ENCODE measurements at places on chromosomes 7 and 10.

GRCh38 chr10:128046953-128047290, 79.3 kb downstream of the MKI67 start:
- no peak for DNase-seq

GRCh38 chr10:132010483-132010882, 28.8 kb upstream of the BNIP3 start:
- DNase-seq: no peak

- no peak for DNase-seq
Observed at GRCh38 chr10:106980495-106981451, 183.7 kb downstream of the SORCS1 start.

DNA sequence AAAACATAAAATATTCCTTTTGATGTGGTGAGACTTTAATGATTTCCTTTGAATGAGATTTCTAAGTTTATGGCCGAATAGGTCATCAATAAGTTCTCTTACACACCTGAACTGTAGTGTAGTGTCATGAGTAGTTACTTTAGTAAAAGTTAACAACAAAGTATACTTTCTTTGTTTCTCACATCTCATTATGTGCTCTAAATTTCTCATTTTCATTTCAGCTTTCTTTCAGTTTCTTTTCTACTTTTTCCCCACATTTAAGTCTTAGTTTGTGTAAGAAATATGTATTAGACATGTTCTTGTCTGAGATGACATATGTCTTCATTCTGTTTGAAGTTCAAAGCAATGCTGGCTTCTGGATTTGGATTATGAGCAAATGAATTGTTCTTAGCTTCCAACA, 348.1 kb downstream of the ANKRD7 start:
- no peak for DNase-seq

GRCh38 chr7:24732646-24733413, 24.4 kb downstream of the GSDME start:
- no peak for DNase-seq

GRCh38 chr7:96157856-96158255, 164.0 kb downstream of the SLC25A13 start:
- no peak for DNase-seq

- no peak for DNase-seq
Observed at GRCh38 chr7:66558201-66558641, 70.5 kb upstream of the KCTD7 start.

DNA sequence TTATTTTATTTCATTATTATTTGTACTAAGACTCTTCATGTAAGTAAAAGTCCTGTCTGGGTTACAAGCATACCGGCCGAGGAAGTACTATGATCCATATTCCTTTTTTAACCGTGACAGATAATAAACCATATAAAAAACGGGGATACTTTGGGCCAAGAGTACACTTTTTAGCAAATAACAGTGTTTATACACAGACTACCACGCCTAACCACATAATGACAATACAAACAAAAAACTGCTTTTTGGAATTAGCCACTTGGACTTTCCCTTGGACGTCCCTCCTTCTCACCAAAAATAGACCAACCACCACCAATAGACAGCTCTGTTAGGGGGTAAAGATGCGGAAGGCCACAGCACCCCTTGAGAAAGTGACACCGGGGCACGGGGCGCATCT, 800 bp downstream of the MINDY3 start:
- DNase-seq: no peak

DNA sequence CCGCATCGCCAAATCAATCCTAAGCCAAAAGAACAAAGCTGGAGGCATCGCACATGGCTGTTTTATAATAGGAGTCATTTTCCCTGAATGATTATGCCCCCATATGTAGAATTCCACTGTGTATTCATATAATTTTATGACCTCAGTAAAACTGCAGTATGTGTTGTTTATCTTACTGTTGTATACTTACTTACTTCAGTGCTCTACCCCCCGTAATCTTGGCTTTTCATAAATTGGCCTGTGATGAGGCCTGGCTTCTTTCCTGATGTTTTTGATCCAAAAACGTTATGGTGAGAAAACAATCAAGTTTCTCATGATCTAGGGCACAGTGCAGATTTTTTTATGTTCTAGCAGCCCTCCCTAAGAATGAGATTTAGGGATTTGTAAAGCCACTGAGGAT, 306.4 kb upstream of the FZD1 start:
- no peak for DNase-seq

DNA sequence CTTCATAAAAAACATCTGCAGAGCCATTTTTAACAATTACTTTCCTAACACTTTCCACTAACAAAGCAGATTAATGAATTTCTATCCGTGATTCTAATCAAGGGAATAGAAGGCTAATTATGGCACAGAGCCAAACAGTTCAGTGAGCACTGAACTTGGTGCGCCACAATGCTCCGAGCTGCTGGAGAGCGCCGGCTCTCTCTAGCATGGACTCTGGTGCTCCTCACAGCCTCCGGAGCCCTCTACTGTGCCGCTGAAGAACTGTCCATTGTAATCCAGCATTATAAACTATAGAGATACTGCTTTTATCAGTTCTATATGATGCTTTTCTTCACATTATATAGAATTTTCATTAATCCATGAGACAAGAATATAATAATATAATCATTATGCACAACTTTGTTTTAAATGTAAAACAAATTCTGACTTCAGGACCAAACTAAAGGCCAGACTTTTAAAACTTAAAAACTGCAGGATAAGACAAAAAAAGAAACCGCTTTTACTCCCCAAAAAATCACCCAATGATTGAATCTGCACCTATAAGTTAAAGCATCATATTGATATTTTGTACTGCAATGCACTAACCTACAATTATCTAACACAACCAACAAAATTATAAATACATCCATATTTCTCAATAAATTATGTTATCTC, 123.6 kb downstream of the RNF32 start:
- no peak for DNase-seq

DNA sequence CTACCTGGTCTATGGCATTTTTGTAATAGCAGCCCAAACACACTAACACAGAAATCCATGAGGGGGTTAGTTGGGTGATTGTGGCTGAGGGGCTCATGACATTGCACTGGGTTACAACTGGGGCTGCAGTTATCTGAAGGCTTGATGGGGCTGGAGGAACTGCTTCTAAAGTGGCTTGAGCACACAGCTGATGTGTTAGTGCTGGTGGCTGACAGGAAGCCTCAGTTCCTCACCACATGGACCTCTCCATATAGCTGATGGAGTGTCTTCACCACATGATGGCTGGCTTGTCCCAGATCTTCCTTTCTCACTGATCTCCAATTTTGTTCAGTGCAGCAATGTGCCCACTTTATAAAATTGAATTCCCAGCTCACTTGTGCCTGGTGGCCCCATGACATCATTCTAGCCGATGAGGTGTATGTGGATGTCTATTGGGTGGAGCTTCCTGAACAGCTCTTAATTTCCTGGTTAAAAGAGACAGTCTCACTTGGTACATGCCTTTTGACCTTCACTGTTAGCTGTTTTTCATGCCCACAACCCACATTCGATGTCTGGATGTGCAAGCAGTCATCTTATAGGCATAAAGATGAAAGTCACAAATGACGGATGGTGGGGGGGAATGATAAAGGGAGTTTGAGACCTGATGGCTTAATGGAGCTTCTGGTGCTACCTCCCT, 166.9 kb upstream of the BMPER start:
- DNase-seq: no peak

DNA sequence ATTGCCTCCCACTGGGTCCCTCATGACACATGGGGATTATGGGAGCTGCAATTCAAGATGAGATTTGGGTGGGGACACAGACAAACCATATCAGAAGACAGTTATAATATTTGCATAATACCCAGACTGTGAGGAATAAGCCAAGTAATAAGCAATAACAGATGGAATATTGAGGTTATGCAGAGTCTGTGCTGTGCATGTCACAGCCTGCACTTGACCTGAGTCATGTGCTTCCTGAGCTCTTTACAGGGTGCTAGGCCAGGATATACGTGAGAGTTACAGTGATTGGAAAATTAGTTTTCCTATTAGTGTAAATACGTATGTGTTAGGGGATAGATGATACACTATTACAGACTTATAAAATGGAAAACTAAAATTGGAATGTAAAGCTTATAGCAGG, 288.7 kb downstream of the SDK1 start:
- DNase-seq: no peak

- DNase-seq: no peak
Observed at GRCh38 chr7:115516341-115516740, 514.2 kb downstream of the TFEC start.

- no peak for DNase-seq
Observed at GRCh38 chr10:96896884-96897589, 64.9 kb downstream of the LCOR start.

DNA sequence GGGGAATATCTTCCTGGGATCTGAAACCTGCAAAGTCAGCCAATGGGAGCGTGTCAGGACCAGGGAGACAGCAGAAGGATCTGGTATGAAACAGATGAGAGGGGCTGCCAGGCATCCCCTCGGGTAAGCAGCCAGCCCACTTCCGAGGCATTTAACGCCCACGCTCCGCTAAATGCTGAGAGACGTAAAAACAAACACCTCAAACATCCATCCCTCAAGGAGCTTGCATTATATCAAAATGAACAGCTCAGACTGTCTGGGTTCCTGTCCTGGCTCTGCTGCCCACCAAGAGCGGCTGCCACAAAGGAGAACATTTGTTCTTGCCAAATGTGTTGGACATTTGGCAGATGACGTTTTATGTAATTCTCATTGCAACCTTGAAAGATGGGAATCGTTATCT, 7.0 kb upstream of the SERPINE1 start:
- DNase-seq: no peak

- DNase-seq: no peak
Observed at GRCh38 chr10:103465411-103466179, 6.9 kb upstream of the CALHM1 start.

- DNase-seq: no peak
Observed at GRCh38 chr10:114577133-114577532, 80.9 kb downstream of the ABLIM1 start.

DNA sequence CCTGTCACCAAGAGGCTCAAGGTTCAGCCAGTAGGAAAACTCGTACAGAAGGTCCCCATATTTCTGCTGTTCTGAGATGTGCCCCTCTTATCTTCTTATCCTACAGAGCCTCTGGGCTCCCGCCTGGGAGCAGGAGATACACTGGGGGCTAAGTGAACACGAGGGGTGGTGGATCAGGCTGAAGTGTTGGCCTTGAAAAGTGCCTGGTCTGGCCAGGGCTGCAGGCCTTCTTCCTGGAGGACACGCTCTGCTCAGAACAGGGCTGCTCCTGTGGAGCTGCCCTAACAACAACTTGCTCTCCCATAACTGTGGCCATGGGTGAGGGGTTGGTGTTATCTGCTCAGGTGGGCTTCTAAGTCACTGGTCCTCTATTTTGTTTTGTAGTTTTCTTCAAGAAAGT, 33.7 kb downstream of the C10orf120 start:
- no peak for DNase-seq

GRCh38 chr10:47372726-47373125, 11.4 kb downstream of the ZNF488 start:
- no peak for DNase-seq

DNA sequence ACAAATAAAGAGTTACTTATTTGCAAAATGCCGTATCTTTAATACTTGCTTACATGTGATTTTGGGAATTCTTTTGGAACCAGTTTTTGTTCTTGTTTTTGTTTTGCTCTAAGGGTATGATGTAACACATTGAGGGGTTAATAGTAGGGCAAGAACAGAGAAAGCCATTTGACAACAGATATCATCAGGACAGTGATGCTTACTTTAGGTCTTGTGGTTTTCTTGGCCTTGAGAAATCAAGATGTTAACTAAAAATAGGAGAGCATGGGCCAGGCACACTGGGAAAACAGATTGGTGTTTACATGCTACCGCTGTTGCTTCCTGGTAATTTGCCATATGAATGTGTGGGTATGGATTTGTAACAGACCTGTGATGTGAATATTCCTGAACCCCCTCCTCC, 3.7 kb downstream of the SAMD8 start:
- DNase-seq: no peak

DNA sequence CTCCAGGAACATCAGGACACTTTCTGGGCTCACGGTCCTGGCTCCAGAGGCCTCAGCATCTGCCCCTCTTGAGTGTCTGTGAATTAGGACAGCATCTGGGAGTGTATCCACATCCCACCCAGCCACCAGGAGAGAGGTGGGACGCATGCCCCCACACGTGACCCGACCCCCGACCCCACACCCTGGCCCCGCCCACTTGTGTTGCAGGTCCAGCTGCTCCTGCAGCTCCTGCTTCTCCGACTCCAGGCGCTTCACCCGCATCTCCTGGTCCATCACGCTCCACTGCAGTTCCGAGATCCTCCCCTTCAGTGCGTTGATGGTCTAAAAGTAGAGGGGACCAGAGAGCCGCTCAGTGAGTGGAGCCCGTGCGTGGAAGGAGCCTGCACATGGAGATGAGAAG, 13.6 kb downstream of the MAD1L1 start:
- no peak for DNase-seq

GRCh38 chr10:14379556-14380280, 49.0 kb upstream of the FRMD4A start:
- no peak for DNase-seq

DNA sequence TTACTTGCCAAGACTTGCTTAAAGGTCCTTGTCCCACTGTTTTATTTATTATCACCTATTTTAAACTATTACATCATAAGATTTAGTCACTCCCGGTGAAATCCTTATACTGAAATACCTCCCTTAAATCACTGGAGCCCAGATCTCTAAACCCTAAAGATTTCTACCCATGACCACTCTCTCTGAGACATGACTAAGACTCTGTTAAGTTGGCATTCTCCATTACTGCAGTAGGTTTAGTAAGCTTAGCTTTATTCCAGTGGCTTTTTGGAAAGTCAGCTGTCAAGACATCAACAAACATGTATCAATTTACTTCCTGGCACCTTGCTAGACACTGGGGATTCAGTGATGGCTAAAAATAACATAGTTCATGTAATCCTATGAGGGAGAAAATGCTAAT, 874.2 kb downstream of the KCNMA1 start:
- no peak for DNase-seq

DNA sequence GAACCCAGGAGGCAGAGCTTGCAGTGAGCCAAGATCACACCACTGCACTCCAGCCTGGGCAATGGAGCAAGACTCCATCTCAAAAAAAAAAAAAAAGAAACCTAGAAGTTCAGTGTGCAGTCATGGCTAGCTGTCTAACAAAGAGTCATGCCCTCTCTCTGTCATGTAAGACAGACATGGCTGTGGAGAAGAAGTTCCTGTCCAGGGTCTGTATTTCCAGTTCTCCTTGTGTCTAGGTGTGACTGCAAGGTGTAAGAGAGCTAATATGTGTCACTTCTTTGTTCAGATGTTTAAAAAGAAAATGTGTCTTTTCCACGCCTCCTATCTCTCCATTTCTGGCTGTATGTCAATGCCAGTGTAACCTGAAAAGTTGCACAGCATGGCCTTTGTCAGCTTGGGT, 139.5 kb downstream of the NRCAM start:
- no peak for DNase-seq

DNA sequence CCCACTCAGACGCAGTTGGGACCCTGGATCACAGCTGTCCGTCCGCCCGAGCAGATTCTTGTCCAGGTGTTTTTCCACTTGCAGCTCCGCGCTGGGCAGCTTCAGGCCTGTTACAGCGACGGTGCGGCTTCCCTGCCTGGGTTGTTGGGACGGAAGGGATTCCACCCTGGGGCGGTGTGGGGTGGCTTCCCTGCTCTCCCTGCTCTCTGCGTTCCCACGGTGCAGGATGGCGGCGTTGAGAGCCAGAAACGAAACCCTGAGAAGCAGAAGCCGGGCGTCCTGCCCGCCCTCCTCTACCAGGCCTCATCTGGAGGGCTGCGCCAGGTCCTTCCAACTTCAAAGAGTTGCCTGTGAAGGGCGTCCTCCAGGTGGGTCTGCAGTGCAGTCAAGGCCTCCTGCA, 194.4 kb downstream of the ADARB2 start:
- DNase-seq: no peak

Measured in stimulated activated CD8-positive, alpha-beta memory T cell treated with anti-CD3 and anti-CD28 coated beads, Interleukin-15, amount 100 ng/mL, for 48 hours (primary cell).